CD4-positive, alpha-beta T cell treated with Interleukin-17A for 1 hour (primary cell): ENCODE measurements at places on chromosomes 1 and 21.

- DNase-seq, result no peak
These were observed 84.8 kb downstream of the KCNJ15 start for GRCh38 chr21:38341546-38342012.

GRCh38 chr1:85121744-85122143, 73.4 kb upstream of the MCOLN3 start:
- DNase-seq, result no peak

- DNase-seq, result no peak
These were observed 8.6 kb downstream of the CHODL start for GRCh38 chr21:18253221-18253620.

GRCh38 chr1:181259026-181259745, 170.7 kb downstream of the IER5 start:
- DNase-seq, result no peak

- DNase-seq, result peak; percentile 74
These were observed 3.7 kb upstream of the PPM1J start for GRCh38 chr1:112718691-112719418.

DNA sequence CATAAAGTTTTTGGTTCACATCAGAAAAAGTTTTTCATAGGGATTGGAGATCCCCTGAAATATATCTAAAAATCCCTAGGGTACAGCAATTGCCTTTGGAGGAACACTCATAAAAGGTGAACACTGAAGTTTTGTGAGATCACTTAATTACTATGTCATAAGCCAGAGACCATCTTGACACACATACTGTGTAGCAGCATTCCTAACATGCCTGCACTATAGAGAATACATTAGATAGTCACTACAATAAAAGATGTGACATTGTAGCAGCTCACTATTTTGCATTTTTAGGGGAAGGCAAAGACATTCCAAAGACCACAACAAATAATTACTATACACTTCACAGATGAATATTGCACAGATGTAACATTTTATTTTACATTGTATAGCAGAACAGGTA, 779.9 kb downstream of the KCNT2 start:
- no peak for DNase-seq

GRCh38 chr1:211009944-211010343, 124.0 kb downstream of the KCNH1 start:
- no peak for DNase-seq
